ENCODE measurements at places on chromosomes 4 and X. TPM values are rescaled to one million over a fixed set of nuclear protein-coding genes. Genes with fewer than 3 reads are reported as not detected.

DNA sequence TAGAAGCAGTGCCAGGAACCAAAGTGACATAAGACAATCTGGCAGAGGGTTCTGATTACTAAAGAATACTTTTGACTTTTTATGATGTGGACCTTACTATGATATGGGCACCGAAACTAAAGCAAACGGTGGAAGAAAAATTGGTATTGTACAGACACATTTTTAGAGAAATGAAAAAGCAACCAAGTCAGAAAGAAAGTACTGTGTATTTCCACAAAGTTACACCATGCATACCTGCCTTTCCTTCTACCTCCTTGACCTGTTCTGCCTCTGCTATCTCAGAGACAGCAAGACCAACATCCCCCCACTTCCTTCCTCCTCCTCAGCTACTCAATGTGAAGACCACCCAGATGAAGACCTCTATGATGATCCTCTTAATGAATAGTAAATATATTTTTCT lies 88.3 kb downstream of the HUWE1 start:
- no peak for DNase-seq

Gene VSIG4
- total RNA-seq = 72.8 TPM

DNA sequence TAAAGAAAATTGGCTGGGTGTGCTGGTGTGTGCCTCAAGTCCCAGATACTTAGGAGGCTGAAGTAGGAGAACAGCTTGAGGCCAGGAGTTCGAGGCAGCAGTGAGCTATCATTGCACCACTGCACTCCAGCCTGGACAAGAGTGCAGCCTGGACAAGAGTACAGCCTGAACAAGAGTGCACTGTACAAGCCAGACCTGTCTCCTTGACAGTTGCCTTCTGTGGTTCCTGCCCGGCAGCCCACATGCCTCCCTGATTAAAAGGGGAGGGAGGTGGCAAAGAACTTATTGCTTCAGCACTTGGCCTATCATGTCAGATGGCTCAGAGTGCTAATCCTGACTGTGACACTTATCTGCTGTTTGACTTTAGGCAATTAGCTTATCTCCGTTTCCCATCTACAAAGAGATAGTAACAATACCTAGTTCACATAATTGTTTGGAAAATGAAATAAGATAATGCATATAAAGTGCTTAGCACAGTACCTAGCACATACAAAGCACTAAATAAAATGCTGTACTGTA lies 249.1 kb downstream of the DCLK2 start:
- DNase-seq = no peak

GRCh38 chr4:56937262-56937661 lies 29.6 kb downstream of the REST start:
- no peak for DNase-seq

DNA sequence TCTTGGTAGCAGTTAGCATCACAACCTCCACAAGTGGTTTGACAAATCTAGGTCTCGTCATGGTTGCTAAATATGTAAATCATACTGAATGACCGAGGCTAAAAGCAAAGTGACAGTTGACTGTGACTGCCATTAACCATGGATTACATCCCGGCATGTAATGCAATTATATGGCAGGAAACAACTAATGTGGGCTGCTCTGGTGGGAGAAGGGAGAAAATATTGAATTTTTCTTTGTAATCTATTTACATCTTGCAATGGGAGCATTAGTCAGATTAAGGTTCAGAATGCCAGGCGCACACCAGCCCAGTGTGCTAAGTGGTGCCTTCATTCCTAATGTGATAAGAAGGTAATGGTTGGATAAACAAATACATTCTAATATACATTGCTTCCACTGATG lies 35.8 kb downstream of the UNC5C start:
- DNase-seq = no peak

GRCh38 chrX:49291615-49292337 lies 11.7 kb upstream of the GAGE10 start:
- DNase-seq = peak; percentile 85

DNA sequence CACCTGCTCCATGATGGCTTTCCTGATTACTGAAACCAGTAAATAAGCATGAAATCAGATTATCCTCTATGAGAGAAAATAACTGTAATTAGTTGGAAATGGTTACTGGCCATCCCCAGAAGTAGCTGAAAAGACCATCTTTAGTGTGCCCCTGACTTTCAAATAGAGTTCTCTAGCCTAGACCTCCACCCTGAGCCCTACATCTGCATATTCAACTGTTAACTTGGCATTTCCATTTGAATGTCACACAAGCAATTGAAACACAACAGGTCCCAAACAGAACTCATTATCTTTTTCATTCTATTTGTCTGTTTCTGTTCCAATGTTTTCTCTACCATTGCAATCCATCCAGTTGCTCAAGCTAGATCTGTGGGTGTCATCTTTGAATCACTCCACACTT lies 952.3 kb downstream of the RPA4 start:
- DNase-seq = no peak

DNA sequence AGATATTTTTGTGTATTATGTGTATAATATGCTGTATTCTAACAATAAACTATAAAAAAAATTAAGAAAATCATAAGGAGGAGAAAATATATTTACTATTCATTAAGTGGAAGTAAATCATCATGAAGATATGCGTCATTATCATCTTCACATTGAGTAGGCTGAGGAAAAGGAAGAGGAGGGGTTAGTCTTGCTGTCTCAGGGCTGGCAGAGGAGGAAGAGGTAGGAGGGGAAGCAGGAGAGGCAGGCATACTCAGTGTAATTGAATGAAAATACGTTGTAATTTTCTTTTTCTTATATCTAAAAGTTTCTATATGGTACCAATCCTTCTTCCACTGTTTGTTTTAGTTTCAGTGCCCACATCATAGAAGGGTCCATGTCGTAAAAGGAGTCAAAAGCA lies 9.8 kb upstream of the TMEM185A start:
- no peak for DNase-seq

DNA sequence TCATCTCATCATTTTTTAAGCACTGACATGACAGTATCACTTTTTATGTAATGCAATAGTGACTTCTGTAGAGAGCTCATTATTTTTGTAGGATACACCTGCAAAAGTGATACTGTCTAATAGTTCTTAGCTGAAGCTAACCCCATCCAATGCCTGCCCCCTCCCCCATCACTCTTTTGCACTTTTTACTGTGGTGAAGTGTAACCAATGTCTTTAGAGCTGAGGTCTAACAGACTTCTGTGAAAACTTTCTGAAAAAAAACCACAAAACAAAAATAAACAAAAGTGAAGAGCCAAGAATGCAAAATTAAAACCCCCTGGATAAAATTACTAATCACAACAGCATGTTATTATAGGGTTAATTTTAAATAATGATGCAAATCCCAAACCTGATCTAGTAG lies 301.1 kb downstream of the ANK2 start:
- DNase-seq = no peak

DNA sequence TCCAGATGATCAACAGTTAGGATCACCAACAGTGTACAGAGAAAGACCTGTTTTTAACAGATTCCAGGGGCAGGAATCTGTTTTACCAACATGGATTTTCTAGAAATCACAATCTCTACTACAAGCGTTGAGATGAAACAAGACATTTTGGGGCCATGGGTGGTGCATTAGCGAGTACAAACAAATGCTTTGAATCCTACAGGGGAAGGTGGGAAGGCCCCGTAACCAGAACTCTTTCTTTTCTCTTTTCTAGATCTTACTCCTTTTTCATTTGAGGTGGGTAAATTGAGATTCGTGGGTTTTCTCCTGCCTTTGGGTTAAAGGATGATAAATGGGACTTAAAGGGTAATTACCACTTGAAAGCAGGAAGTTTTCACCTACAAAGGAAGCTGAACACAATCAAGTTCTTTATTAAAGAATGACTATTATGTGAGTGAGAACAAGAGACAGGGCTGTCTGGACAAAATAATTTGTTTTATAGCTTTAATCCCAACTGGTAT lies 189.9 kb upstream of the ANXA3 start:
- DNase-seq = no peak

Gene POU4F2
- total RNA-seq = not detected

GRCh38 chrX:106177106-106177981 lies 9.2 kb downstream of the PWWP3B start:
- no peak for DNase-seq

DNA sequence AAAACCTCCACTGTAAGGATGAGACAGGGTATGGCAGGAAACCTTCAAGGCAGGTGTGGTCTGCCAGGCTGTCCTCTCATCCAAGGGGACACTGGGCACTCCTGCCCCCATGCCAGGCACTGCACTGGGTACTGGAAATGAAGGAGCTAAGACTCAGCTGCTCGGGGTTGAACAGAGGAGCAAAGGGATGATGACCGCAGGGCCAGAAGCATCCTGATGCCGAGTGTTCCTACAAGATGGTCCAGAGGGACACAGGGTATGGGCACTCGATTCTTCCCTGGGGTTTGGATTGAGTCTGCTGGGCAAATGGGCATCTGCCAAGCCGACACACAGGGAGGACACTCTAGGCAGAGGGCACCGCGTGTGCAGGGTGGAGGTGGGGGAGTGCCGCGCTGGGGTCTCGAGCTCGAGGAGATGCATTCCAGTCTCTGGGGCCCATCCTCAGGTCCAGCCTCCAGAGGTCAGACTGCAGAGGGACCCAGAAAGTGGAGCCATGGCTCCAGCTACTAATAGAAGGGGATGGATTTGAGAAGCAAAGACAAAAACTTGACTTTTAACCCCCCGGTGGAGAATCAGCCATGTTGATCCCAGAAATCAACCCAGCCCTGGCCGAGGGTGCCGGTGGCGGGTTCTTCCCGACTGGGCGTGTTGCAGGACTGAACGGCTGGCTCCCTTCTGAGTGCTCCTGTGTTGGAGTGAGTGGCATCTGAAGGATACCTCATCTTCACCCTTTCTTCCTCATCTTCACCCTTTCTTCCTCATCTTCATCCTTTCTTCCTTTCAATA lies 247.0 kb downstream of the AFAP1 start:
- DNase-seq = no peak

DNA sequence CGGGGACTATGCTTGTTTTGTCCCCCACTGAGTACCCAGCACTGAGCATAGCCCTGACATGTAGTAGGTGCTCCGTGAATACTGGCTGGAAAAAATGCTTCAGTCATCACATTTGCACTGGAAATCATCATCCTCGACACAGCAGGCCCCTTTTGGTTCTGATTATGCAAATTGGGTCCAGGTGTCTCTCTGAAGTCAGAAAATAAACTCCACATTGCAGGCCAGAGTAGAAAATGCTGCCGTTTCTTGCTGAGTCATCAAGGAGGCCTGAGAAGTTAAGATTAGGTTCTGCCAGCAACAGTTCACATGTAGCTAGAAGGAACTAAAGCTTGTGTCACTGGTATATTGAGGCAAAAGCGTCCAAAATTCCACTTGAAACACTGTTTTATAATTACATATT lies 15.0 kb upstream of the STK32B start:
- DNase-seq = no peak

Gene RS1
- not detected for total RNA-seq

- DNase-seq = no peak
These were observed 171.3 kb downstream of the UNC5C start for GRCh38 chr4:95377366-95377900.

GRCh38 chr4:25110527-25111329 lies 49.5 kb downstream of the SEPSECS start:
- no peak for DNase-seq

Gene CSAG3
- not detected for total RNA-seq

DNA sequence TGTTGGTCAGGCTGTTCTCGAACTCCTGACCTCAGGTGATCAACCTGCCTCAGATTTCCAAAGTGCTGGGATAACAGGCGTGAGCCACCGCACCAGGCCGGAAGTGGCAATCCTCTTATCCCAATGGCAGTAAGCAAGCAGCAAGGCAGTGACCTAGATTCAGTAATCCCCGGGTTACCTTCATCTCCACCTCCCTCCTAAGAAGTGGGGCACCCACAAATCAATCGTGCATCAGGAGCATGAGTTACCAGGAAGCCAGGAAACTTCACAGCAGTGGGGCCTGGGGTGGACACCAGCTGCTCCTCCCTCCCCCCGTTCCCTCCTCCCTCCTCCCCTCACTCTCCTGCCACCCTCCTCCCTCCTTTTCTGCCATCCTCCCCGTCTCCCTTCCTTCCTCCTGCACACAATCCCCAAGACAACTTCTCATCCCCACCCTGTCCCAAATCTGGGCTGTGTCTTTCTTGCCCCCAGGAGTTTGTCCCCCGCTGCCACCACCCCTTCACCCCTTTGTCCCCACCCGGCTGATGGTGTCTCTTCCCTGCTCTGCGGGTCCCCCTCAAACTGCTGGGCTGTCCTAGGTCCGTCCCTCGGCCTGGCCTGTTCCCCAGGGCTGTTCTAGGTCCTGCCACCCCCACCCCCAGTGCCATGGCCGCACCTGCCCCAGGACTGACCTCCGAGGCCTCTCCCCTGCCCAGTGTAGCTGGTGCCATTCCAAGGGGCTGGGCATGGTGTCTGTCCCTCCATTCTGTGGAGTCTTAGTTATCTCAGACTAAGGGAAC lies 2.2 kb downstream of the PDE6B start:
- DNase-seq = peak; percentile 61

Gene CNGA1
- total RNA-seq = 0.60 TPM

GRCh38 chrX:48579259-48579658 lies 5.0 kb downstream of the RBM3 start:
- DNase-seq = peak; percentile 16

Gene MGARP
- total RNA-seq = 2.1 TPM

Gene TLL1
- total RNA-seq = 9.8 TPM

Gene FGD1
- total RNA-seq = 9.6 TPM

- no peak for DNase-seq
These were observed 35.2 kb upstream of the SCD5 start for GRCh38 chr4:82833696-82834313.

DNA sequence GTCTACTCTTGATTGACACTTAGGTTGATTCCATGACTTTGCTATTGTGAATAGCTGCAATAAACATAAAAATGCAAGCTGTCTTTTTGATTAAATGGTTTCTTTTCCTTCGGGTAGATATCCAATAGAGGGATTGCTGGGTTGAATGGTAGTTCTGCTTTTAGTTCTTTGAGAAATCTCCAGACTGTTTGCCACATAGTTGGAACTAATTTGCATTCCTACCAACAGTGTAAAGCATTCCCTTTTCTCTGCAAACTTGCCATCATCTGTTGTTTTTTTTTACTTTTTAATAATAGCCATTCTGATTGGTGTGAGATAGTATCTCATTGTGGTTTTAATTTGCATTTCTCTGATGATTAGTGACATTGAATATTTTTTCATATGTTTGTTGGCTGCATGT lies 122.2 kb upstream of the PRKG2 start:
- no peak for DNase-seq

GRCh38 chrX:21800344-21800770 lies 39.1 kb upstream of the MBTPS2 start:
- no peak for DNase-seq

- DNase-seq = peak; percentile 83
These were observed 3.8 kb upstream of the GUCY2F start for GRCh38 chrX:109485470-109486340.

Gene ADH4
- 1.3 TPM for total RNA-seq

Gene SMR3A
- not detected for total RNA-seq

DNA sequence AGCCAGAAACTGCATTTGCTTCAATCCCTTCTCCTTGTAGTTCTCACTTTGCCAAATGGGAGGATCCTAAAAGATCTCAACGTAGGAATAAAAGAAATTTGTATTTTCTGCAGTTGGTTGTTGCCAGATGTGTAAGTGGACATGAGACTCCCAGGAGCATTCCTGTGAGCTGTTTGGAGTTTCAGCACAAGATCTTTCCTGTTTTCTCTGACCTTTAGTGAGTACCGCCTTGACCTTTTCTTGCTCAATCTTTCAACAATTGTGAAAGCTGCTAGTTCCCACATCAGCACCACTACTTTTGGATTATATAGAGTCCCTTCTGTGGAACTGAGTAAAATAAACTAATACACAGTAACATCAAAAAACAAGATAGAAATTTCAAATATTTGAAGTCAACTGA lies 683.8 kb upstream of the PABPC4L start:
- no peak for DNase-seq
